AG04449 (cell line): ENCODE measurements at places on chromosomes 2 and 18.

GRCh38 chr2:192354512-192355244 is 159.9 kb upstream of the TMEFF2 start:
- no peak for DNase-seq

GRCh38 chr18:51017140-51017879 is 12.7 kb upstream of the SMAD4 start:
- no peak for DNase-seq

GRCh38 chr18:58221060-58221725 is 177.2 kb downstream of the NEDD4L start:
- DNase-seq: no peak

DNA sequence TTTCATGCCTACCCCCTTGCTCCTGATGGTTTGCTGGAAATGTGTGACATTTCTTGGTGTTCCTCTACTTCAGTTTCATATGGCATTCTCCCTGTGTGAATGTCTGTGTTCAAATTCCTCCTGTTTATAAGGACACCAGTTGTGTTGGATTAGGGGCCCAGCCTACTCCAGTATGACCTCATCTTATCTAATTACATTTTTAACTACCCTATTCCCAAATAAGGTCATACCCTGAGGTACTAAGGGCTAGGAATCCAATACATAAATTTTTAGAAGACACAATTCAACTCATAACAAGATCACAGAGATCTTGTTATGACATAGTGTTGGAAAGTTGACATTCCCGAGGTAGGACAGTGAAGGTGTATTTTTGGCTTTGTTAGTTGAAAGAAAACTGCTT is 5.5 kb downstream of the FAM210A start:
- no peak for DNase-seq

DNA sequence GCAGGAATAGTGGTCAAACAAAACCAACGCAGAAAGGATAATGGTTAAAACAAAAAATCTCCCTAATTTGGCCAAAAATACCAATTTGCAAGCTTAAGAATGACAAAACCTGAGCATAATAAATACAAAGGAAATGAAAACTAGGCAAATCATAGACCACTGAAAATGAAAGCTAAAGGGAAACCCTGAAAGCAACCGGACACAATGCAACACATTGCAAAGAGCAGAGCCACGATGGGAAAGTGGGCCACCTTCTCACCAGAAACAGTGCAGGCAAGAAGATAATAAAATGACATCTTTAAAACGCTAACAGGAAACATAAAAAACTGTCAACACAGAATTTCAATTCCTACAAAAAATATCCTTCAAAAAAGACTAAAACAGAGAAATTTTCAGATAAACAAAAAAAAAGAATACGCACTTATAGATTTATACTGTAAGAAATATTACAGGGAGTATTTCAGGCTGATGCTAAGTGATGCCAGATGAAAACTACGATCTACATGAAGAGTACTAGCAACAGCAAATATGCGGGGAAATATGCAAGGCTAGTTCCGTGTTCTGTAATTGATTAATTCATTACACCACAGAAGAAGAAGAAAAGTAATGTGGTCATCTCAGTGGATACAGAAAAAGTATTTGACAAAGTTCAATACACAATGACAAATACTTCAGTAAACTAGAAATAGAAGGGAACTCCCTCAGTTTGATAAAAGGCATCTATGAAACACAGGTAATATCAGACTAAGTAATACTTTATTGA is 239.5 kb downstream of the L3MBTL4 start:
- no peak for DNase-seq
